ENCODE measurements at places on chromosomes 1 and 21.

- no peak for DNase-seq
These were observed 4.4 kb upstream of the ELOVL1 start for GRCh38 chr1:43372172-43372571.

DNA sequence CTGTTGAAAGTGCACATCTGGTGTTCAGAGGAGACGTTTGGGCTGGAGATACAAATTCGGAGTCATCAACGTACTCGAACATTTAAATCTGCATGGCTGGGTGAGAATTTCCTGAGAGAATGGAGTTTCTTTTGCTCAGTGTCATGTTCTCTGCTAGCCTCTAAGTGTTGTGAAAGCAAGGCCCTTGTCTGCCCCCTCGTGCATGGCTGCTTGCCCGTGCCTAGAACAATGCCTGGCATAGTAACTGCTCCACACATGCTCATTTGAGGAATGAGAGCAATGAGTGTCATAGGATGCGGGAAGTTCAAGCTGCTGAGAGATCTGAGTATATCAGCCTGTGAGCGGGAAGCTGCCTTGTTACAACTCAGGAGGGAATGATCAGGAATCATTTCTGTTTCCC, 171.1 kb upstream of the CSF3R start:
- DNase-seq, result no peak

- no peak for DNase-seq
These were observed 121.2 kb downstream of the UBR4 start for GRCh38 chr1:19088717-19089442.

DNA sequence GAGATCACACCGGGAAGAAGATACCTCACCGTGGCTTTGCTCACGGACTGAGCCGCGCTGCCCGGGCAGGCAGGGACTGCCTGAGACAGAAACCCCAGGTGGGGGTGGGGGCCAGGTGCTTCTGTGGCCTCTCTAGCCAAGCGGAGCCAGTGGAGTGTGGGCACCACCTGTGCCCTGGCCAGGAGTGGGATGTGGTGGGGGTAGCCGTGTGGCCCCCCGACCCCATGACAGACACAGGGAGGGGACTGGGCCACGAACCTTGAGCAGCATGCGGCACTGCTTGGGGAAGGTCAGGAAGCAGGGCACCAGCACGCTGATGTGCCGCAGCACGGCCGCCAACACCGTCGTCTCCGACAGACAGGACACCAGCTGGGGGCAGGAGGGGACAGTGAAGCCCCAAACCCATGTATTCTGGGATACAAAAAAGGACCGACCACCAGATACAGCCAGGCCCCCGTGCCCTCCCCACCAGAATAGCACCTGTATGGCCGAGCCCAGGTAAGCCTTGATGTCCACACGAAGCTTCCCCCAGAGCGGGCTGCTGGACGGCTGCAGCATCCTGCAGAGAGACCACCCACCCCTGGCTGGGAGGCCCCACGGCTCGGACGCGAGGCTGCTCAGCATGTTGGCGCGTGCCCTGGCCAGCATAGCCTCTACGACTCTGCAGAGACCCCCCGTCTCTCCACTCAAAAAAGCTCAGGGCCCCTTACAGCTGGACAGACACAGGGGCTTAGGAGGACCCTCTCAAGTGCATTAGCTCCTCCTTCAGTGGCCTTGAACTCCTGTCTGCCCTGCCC, 5.3 kb downstream of the NOC2L start:
- DNase-seq, result no peak

DNA sequence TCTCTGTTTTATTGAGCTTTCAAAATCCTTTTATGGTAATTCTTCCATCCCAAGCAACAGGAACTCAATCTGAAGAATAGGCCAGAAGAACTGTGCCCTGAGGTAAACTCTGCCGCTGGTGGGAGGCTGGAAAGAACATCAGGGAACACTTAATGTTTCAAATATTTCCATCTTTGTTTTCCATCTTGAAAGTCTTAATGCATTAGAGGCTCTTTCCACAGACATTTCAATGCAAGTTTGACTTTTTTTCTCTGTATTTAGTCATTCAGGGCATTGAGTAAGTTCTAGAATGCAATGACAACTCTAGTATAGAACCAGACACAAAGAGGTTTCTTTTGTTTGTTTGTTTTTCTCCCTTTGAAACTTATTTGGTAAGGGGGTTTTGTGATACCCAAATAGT, 61.5 kb downstream of the KIAA0040 start:
- DNase-seq, result no peak

GRCh38 chr1:214448536-214448935, 102.9 kb downstream of the PTPN14 start:
- no peak for DNase-seq

GRCh38 chr1:93810316-93810715, 68.7 kb downstream of the DNTTIP2 start:
- DNase-seq, result no peak

- DNase-seq, result peak; percentile 96
These were observed 19.4 kb upstream of the KCNAB2 start for GRCh38 chr1:6026095-6026809.
